ENCODE measurements at places on chromosomes 5 and 9.

- no peak for DNase-seq
Observed at GRCh38 chr5:177109810-177110209, 23.1 kb downstream of the FGFR4 start.

GRCh38 chr9:116791326-116791725 is 104.2 kb downstream of the TRIM32 start:
- DNase-seq, result no peak

DNA sequence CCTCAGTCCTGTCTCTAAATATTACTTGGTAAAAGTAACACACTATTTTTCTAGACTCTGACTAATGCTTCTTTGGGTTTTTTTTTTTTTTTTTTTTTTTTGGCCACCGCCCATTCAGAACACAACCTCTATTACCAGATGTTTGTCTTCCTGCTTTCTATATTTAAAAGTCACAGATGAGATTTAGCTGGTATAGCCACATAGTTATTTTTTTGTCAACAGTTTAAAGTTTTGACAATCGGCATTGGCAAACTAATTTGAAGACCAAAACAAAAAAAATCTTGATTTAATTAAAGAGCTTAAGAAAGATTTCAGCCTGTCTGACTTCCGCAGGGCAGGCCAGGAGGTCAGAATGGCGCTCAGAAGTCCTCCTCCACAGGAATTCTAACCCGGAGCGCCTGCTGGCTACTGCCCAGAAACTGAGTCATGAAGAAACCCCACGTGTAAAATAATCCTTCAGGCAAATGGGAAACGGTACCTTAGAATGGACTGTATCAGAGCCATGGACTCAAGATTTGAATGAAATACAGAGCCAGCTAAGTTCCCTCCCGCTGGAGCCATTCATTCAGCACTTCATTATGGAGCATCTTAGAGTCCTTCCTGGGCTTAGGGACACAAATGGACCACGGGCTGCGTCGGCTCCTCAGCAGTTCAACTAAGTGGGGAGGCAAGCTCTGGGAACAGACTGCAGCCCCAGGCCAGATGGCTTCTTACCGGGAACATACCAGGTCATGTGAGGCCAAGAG is 55.6 kb downstream of the PTPDC1 start:
- DNase-seq, result no peak

DNA sequence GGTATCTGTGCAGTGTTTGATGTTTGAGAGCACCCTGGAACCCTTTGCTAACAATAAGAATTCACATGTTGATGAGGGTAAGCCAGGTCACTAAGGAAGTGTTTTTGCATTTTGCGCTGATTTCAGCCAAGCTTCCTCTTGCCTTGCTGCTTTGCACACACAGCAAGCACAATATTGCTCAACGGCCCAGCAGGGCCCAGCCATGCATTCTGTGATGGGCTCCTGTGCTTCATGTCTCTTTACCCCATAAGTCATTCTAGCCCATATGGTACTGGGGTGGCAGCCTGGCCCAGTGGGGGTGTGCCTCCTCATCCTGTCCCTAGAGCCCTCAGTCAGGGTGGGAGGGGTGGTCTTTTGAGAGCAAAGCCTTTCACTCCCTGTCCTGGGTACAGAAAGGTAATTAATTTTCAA is 481.3 kb downstream of the GADD45G start:
- DNase-seq, result no peak

DNA sequence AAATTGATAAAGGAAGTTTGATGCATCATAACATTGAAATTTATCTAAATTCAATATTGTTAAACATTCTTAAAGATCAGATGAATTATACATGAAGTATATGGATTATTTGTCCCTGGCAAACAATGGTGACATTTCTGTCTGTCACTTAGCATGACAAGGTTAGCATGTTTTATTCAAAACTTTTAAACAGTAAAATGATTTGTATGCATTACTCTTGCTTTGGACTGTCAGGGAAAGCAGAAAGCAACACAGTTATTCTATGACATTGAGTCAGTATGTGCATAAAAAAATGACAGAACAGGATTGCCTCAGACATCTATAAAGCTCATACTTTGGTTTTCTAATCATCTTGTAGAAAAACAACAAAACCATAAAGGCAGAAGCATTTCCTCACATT is 193.7 kb downstream of the IZUMO3 start:
- DNase-seq, result no peak

GRCh38 chr9:132037458-132037857 is 42.2 kb downstream of the MED27 start:
- no peak for DNase-seq

- no peak for DNase-seq
Observed at GRCh38 chr5:96256795-96257470, 176.1 kb downstream of the PCSK1 start.

DNA sequence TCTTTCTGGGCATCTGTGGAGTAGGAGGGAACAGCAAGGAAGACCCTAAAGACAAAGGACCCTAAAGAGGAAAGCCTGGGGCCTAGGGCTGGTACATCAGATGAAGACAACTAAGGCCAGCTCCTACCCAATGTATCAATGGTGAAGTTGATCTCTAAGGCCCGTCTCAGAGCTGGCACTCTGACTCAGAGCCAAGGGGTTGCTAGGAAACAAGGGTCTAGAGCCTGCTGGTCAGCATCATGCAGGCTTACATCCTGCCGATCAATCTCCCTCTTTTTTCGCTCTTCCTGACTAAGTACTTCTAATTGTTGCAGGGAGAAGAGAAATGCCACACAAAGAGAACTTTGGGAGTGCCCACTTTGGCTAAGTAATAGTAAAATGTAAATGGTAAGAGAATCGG is 26.2 kb downstream of the TRIM32 start:
- DNase-seq, result no peak

GRCh38 chr5:73654171-73654811 is 28.3 kb downstream of the ARHGEF28 start:
- no peak for DNase-seq

GRCh38 chr5:13985731-13986418 is 41.4 kb upstream of the DNAH5 start:
- DNase-seq, result no peak

DNA sequence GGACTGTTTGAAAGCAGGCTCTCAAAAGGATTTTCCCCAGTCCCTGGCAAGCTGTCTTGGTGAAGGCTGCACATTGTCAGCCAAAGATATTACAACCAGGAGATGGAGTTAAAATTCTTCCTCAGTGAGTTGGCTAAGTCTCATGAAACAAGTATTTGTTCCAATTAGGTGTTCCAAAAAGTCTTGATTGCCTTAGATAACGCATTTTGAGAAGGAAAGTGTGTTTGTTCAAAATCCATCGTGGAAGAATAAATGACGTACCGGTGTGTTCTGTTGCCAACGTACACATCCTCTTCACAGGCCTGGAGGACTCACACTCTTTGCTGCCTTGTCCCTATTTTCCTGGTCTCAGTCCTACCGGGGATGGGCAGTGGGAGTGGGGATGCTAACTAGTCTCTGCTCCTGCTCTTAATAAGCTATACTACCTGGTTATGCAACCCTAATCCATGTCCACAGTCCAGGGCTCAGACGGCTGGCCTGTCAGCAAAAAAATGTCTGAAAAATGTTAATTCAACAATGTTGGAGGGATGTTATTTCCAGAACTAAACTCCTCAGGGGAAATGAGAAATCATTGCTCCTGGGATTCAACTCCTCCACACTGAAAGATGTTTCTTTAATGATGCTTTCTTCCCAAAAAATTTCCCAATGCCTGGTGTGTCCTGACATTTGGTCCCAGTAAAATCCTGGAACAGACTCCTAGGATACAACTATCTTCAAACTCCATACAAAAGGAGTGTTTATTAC is 175.3 kb upstream of the KLF9 start:
- no peak for DNase-seq

- DNase-seq, result no peak
Observed at GRCh38 chr5:1998348-1998669, 115.6 kb upstream of the IRX4 start.

- peak; percentile 41 for DNase-seq
Observed at GRCh38 chr5:55344392-55344992, 36.7 kb downstream of the MTREX start.

- peak; percentile 90 for DNase-seq
Observed at GRCh38 chr5:172806897-172807672, 27.0 kb upstream of the ERGIC1 start.

DNA sequence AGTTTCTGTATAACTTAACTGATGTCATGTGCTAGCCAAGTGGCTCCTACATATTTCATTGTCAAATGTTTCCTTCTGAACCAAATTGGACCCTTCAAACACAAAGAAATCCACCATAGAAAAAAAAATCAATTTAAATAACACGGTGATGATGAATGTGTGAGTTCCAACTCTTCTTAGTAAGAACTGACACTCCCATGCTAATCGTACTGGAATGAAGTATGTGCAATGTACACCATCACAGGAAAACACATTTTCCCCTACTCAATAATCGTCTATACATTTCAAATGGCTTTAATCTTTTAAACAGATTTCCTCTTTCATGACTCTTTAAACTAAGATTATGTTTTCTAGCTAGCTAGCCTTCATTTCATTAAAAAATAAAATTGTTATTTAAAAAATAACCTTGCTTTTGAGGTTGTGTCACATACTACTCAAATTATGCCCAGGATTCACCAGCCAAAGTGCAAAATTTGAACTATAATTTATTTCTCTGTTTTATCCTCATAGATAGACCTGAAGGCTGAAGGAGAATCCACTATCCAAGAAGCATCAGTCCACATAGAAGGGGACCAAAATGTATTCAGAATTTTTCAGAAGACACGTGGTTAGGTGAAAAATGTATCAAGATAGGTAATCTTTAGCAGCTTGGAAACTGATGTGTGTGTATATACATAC is 131.0 kb upstream of the ITGA1 start:
- DNase-seq, result no peak

DNA sequence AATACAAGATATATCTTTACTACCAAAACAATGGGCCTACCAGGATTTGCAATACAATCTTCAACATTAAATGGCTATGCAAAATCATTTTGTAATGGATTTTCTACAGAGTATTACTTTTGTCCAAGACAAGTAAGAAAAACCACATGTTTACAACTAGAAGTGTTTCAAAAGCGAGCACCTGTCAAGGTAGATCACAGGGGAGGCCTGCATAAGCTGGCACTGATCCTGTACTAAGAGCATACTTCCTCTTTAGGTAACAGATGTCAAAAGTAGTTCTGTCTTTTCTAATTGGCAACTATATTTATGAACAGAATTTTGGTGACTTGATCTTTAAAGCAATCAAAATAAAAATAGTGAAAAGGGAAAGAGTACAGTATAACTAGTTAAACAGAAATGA is 249.0 kb downstream of the MLLT3 start:
- DNase-seq, result no peak

GRCh38 chr5:175609526-175609925 is 48.3 kb upstream of the HRH2 start:
- peak; percentile 35 for DNase-seq

GRCh38 chr9:133073086-133074014 is 11.6 kb downstream of the CEL start:
- DNase-seq, result no peak

DNA sequence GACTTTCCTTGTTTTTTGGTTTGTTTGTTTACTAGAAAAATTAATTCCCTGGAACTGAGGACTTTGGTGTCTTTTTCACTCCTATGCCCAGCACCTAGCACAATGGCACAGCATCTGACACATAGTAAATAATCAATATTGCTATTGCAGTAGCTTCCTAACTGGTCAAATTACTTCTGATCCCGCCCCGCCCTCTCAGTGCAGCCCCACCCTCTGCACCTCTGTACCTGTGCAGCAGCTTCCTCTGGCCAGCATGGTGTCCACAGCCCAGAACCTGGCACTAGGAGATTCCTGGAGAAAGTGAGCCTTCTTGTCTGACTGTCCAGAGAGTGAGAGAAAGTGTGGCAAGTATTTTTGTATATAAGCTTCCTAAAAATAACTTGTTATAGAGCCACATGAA is 343.2 kb downstream of the ZNF608 start:
- no peak for DNase-seq

DNA sequence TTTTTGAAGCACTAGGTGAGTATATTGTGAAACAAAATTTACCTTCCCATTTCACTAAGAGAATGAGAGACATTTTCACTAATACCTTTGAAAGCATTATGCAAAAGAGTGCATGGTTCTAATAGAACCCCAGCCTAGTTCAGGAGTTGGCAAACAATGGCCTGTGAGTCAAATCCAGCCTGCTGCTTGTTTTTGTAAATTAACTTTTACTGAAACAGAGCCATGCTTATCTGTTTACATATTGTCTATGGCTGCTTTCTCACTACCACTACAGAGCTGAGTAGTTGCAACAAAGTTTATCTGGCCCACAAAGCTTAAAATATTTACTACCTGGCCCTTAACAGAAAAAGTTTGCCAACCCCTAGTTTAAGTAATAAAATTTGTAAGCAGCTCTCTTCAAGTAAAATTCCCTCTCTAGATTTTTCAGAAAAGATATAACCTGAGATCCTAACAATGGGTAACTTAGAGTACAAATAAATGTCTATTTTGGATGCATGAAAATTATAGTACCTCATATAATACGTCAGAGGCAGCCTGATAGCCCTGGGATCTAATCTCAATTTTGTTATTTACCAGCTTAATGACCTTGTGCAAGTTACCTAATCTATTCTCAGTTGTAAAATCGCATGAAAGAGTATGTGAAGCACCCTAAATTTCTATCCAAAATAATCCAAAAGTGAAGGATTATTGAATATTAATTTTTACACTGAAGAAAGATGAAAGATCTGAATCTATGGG is 50.7 kb upstream of the ARL15 start:
- no peak for DNase-seq

DNA sequence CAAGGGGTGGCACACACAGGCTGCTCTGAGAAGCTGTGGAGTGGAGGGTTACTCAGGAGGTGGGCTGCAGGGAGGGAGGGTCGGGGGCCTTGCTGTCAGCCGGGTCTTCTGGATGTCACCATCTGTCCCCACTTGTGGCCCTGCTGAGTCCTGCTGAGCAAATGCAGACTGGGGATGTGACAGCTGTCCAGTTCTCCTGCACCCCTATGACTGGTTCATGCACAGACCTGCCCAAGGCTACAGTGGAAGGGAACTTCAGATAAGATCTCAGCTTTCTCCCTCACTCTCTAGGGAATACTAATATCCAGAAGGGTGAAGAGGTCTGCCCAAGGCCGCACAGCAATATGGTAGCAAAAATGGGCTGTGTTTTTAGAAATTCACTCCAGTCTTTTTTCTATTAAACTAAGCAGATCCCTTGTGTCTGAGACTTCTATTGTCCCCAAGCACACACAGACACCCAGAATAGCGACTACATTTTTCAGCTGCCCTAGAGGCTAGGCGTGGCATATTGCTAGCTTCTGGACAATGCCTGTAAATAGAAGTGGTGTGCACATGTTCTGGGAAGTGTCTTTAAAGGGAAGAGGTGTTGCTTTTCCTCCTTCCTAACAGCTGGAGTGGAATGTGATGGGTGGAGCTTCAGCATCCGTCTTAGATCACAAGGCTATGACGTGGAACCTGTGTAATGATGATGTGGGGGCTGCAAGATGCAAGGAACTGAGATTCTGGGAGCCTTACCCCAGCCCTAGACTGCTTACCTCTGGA is 51.1 kb upstream of the TBC1D2 start:
- DNase-seq, result no peak

DNA sequence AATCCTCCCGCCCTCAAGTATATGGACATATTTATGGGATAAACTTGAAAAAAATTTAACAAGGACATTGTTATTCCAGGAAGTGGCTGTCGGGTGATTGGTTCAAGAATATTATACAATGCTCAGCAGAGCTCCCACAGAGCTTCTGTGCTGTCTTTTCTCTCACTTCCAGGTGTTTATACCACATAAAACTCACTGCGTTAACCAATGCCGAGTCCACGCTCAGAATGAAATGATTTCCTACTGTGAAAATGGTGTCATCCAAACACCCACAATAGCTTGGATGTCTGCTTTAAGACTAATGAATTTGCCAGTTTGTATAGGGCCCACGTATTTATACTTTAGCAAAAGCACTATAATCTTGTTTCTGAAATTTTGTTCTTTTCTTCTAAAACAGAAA is 368.2 kb downstream of the NDUFS4 start:
- no peak for DNase-seq

All from stimulated activated CD4-positive, alpha-beta T cell treated with anti-CD3 and anti-CD28 coated beads, Interleukin-12 subunit alpha, Interleukin-12 subunit beta, amount 100 ng/mL, for 48 hours (primary cell).